Right kidney (tissue), 9 donors: ENCODE measurements at places on chromosomes 4 and X.

DNA sequence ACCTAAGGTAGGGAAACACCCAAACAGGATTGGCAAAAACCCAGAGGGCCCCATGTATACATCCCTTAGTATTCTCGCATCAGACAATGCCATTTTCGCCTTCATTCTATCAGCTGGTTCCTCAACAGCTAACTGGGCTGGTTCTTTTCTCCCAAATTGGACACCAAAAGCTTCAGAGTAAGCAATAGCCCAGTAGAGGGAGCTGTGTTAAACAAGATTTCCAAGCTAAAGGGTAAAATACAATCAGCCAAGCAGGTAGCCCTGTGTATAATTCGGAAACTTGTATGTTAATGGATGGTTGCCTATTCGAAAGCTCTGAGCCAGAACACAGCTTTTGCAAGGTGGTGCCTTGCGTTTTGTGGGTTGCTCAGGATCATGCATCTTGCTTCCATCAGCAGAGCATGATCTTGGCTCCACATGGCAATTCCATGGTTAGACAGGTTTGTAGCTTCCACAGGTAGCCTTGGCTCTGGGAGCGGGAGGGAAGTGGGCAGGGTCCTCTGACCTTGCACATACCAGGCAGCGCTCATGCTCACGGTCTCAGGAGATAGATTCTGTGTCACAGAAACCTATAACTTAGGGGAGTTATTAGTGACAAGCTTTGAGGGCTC, 115.2 kb upstream of the LNX1 start:
- DNase-seq = peak; percentile 39

- DNase-seq = no peak
Measured at GRCh38 chr4:35228313-35228712, 1016.0 kb downstream of the ARAP2 start.

DNA sequence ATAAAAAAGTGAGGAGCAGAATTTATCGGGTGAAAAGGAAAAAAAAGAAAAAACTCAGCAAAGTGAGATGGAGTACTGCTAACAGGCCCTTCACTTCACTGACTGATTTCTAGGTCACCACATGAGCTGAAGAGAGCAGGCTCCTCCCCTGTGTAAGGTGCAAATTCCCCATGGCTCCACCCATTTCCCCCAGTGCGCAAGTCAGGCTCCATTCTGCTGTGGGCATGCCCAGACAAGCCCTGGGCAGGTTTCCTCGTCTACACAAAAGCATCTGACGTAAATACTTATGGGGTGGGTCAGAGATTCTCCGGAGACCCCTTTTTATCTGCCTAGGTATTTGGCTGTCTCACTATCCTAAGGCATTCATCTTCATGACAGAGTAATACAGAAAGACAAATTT, 157.9 kb downstream of the MAGEB5 start:
- no peak for DNase-seq

- DNase-seq = no peak
Measured at GRCh38 chrX:70446380-70447350, 2.0 kb downstream of the DLG3 start.

DNA sequence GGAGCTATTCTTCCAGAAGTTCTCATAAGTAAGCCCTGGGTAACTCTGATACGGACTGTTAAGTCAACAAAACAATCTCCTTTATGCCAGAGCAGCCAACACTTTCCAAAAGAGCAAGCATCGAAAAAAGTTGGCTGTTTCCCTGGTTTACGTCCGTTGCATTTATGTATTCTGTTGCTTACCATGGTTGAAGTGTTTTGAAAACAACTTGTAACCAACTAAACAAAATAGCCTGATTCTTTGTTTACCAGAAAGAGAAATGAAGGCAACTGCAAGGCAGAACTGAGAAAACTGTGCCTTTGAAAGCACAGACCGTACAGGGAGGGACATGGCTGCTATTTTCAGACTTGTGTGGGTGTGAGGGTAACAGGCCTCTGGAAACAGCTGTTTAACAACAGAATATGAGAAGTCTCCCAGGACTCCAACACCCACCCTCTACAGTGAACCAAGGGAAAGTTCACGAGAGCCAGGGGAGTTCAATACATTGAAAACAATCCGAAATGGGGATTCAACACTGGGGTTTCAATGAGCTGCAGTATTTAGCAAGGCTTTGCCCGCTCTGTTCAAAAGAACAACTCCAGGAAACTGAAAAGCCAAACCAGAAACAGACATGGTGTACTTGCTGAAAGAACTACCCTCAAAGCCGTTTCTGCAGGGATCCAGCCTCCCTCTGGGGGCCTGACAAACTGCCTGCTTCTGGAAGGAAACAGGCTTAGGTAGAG, 95.8 kb upstream of the EGFL6 start:
- peak; percentile 37 for DNase-seq

GRCh38 chr4:137471895-137472294, 60.4 kb downstream of the PCDH18 start:
- DNase-seq = no peak

GRCh38 chr4:163505374-163505773, 10.9 kb downstream of the TMA16 start:
- no peak for DNase-seq

- DNase-seq = no peak
Measured at GRCh38 chr4:109648997-109649575, 54.2 kb downstream of the CASP6 start.

- no peak for DNase-seq
Measured at GRCh38 chrX:105543283-105543682, 279.1 kb upstream of the NRK start.

DNA sequence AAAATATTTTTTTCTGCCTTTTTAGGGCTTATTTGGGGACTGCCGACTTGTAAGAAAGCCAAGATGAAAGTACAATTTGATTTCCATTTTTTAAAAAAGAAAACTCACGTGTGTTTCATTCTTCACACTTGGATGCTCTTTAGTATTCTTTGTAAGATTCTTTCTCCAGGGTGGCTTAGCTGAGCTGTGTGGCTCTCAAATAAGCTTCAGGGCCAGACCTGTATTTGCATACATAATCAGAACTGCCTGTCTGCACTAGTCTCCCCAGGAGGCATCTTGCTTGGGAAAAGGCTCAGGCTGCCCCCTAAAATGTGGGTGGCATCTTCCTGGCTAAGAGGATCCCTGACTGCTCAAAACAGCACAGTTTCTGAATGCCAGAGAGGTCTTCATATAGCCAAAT, 498.4 kb downstream of the MID1IP1 start:
- no peak for DNase-seq
